ENCODE measurements at places on chromosomes 7 and 10. TPM values are rescaled to one million over a fixed set of nuclear protein-coding genes. Genes with fewer than 3 reads are reported as not detected.

GRCh38 chr7:139918480-139918879, 89.4 kb downstream of the TBXAS1 start:
- H3K27me3 ChIP-seq = no peaks in the 10 kb centered on the region
- no peak for DNase-seq
- no peak overlapping the region for H3K4me3 ChIP-seq
- no peak overlapping the region for H3K27ac ChIP-seq

- no peaks in the 10 kb centered on the region for H3K36me3 ChIP-seq
- DNase-seq = no peak
- H3K4me3 ChIP-seq = peak overlapping the region; percentile 58
- no peaks in the 10 kb centered on the region for H3K27me3 ChIP-seq
- H3K4me1 ChIP-seq = no peaks in the 10 kb centered on the region
These were observed 448 bp upstream of the NET1 start for GRCh38 chr10:5411941-5412276.

The SPDYE2 gene
- 1.1 TPM for total RNA-seq

The GRID2IP gene
- total RNA-seq = 0.24 TPM

The TBX20 gene
- total RNA-seq = not detected

DNA sequence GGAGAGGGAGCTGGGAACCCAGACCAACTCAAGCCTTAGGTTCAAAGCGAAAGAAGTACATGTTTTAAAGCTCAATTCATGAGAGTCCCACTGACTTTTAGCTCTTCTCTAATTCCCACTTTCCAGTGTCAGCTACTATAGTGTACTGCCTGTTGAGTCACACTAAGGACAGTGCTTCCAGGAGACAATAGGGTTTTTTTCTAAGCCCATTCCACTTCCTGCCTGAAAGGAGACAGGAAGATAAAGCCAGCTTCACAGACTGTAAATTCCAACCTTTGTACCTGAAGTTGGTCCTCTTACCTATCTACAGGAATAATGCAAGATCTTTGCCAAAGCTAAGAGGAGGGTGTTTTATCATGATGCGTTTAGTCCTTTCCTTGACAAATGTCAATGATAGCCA, 4.4 kb downstream of the MSRB2 start:
- H3K36me3 ChIP-seq = no peaks in the 10 kb centered on the region
- no peak for DNase-seq
- peaks cover 13% of the 10 kb centered on the region for H3K4me1 ChIP-seq
- H3K4me3 ChIP-seq = no peak overlapping the region

GRCh38 chr7:142916508-142916907, 17.0 kb downstream of the TRPV5 start:
- no peak overlapping the region for H3K27ac ChIP-seq
- no peak for DNase-seq
- no peak overlapping the region for H3K4me3 ChIP-seq
- H3K36me3 ChIP-seq = no peaks in the 10 kb centered on the region

The NFE2L3 gene
- total RNA-seq = 1.1 TPM

The UCMA gene
- not detected for total RNA-seq

- no peak overlapping the region for H3K4me3 ChIP-seq
- peaks cover 21% of the 10 kb centered on the region for H3K4me1 ChIP-seq
- H3K27ac ChIP-seq = no peak overlapping the region
- no peaks in the 10 kb centered on the region for H3K36me3 ChIP-seq
- no peaks in the 10 kb centered on the region for H3K27me3 ChIP-seq
These were observed 2.3 kb upstream of the MIOS start for GRCh38 chr7:7564323-7564780.

DNA sequence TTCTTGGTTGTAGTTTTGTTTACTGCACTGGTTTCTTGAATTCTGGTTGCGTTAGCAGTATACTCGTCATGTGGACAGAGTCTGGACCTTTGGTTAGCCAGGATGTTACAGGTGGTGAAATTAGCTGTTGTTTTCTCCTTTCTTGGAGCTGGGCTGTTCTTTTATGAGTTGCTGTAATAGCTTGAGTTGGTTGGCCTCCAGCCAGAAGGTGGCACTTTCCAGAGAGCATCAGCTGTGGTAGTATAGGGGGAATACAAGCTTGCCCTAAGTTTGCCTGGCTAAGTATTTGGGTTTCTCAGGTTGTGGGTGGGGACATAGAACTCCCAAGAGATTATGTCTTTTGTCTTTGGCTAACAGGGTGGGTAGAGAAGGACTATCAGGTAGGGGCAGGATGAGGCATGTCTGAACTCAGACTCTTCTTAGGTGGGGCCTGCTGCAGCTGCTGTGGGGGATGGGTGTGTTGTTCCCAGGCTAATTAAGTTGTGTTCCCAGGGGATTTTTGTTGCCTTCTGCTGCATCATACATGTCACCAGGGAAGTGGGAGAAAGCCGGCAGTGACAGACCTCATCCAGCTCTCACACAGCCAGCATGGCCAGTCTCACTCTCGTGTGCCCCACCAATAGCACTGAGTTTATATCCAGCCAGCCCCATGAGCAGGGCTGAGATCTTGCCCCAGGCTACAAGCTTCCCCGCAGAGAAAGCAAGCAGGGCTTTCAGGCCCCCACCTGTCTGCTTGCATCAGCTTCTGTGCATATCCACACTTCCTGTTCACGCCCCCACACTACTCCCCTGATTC, 246.7 kb upstream of the TPK1 start:
- DNase-seq = no peak
- no peak overlapping the region for H3K4me3 ChIP-seq
- H3K36me3 ChIP-seq = no peaks in the 10 kb centered on the region
- no peaks in the 10 kb centered on the region for H3K4me1 ChIP-seq
- no peaks in the 10 kb centered on the region for H3K27me3 ChIP-seq
- no peak overlapping the region for H3K27ac ChIP-seq

GRCh38 chr10:79266543-79267312, 80.5 kb upstream of the PPIF start:
- H3K27ac ChIP-seq = no peak overlapping the region
- no peaks in the 10 kb centered on the region for H3K27me3 ChIP-seq
- H3K4me3 ChIP-seq = no peak overlapping the region

DNA sequence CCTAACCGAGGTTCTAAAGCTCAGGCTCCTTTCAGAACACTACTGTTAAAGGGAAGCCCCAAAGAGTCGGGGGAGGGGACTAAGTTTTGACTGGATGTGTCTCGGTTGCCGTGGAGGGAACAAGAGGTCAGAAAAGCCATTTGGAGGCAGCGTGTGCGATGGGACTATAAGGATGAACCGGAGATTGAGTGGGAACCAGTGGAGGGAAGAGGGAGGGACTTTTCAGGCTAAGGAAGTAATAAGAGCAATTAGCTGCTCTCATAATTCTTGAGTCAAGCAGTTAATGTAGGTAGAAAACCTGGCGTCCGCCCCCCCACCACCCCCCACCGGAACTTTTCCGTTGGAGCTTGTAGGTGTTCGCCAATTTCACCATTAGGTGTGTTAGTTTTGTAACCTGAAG, 491 bp upstream of the AKAP9 start:
- no peaks in the 10 kb centered on the region for H3K36me3 ChIP-seq
- peaks cover 16% of the 10 kb centered on the region for H3K4me1 ChIP-seq
- peak overlapping the region; percentile 97 for H3K4me3 ChIP-seq
- no peaks in the 10 kb centered on the region for H3K27me3 ChIP-seq

DNA sequence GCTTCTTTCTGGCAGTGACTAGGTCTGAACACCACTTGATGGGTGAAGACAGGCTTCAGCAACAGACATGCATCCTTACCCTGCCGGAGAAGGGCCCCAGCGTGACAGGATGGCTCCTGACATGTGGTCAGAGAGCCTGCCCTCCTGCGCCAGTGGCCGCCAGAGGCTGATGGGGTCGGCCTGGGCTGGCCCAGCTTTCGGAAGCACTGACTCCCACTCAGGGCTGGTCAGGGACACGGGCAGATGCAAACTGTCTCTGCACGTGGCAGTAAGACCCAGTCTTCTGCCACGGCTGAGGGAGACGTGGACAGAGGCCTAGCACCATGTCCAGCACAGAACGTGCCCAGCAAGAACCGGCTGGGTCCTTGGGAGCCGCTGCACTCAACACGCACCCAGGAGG, 10.2 kb downstream of the TUBGCP2 start:
- no peak overlapping the region for H3K27ac ChIP-seq
- no peaks in the 10 kb centered on the region for H3K27me3 ChIP-seq
- DNase-seq = no peak
- no peaks in the 10 kb centered on the region for H3K4me1 ChIP-seq
- peaks cover 6% of the 10 kb centered on the region for H3K36me3 ChIP-seq

DNA sequence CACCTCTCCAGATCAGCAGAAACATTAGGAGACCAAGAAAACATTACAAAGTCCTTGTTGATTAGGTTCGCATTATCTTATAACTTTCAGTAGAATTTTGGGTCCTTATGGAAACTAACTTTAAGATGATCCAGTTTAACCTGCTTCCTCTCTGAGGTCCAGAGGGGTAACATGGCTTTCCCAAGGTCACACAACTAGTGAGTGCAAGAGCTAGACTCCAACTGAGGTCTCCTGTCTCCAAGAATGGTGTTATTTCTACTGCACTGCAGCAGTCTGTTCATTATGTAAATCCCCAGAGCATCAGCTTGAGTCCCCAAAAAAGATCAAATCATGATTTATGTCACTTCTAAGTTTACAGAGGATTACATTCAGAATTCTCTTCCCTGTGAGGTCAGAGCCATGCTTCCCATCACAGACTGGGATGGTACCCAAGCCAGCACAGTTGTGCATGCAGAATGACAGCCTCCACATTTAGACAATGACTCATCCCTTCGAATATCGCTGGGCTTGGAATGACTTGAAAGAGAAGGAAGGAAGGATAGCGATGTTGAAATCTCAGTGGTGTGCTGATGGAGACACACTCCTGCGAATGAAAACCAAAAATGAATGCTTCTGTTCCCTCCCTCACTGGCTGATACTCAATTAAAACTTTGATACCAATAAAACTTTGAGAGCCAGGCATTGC, 163.1 kb upstream of the PLXNA4 start:
- H3K4me1 ChIP-seq = no peaks in the 10 kb centered on the region
- H3K27me3 ChIP-seq = no peaks in the 10 kb centered on the region
- H3K36me3 ChIP-seq = no peaks in the 10 kb centered on the region
- DNase-seq = no peak

The CDNF gene
- total RNA-seq = 4.9 TPM

DNA sequence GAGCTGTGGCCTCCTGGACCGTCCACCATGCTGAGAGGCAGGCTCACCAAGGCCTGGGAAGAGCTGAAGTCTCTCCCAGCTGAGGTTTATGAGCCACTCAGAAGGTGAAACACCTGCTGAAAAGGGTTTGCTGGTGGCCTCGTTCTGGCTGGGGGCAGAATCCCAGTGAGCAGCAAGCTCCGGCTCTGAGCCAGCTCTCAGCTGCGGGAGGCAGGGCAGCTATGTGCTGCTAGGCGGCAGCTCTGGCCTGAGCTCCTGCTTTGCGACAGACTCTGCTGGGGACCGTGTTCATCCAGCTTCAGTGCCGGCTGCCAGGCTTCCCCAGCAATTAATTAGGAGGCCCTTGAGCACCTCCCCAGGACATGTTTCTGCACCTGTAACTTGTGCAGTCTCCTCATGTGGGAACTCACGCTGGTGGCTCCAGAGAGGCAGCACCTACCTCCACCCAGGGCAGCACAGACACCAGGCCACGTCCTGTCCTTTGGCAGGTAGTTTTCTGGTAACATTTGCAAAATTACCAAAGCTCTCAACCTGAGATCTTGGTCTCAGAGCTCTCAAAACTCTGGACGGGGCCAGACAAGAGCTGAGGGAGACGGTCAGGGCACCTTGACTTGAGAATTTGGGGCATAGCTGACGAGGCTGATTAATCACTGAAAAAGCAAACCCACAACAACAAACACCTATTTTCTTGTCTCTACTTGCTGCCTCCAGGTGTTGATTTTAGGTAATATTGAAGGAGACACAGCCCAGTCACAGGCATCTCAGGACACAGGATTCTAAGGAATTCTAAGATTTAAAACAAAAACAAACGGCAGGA, 185.0 kb downstream of the TCERG1L start:
- no peak overlapping the region for H3K4me3 ChIP-seq
- no peaks in the 10 kb centered on the region for H3K27me3 ChIP-seq
- no peak for DNase-seq
- H3K36me3 ChIP-seq = no peaks in the 10 kb centered on the region

The CH25H gene
- not detected for total RNA-seq

The MMP21 gene
- 0.40 TPM for total RNA-seq

DNA sequence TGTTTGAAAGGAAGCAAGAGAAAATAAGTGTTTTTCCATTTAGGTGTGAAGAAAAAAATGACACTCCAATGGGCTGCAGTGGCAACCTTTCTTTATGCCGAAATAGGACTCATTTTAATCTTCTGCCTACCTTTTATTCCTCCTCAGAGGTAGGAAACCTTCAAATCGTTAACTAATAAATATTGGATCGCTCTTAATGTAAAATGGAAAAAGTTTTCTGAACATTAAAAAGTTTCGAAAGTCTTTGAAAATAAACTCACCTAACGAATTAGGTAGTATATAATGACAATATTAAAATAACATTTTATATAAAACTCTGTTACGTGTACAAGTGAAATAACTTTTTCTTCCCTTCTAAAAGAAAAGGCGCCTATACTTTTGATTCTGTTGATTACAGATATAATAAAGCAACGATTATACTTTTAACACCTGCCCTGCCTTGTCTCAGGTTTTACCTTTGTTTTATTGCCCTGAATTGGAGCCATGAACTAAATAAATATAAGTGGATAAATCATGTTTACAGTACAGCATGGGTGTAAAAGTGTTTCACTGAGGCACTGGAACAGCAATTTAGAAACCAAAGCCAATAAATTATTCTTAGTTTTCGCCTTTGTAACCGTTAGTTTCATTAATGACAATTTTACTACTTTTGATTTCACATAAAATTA, 804 bp downstream of the BCAP29 start:
- peak overlapping the region; percentile 72 for H3K27ac ChIP-seq
- no peak for DNase-seq
- no peaks in the 10 kb centered on the region for H3K36me3 ChIP-seq
- peak overlapping the region; percentile 97 for H3K4me3 ChIP-seq
- no peaks in the 10 kb centered on the region for H3K27me3 ChIP-seq

DNA sequence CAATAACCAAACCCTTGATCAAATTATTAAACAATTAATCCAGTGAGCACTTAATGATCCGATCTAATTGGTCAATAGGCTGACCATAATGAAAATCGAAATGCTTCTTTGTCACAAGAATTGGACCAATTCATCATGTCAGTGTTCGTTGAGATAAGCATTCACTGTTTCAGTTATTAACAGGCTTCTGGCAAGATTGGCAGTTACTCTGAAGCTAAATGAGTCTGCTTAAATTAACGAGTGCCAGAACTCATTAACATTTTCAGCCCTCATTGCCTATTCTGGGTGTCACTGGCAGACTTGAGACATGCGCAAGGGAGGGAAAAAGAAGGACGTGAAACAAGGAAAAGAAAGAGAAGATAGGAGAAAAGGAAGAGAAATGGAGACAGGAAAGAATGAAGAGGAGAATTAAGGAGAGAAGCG, 30.7 kb upstream of the SLC26A3 start:
- H3K27ac ChIP-seq = no peak overlapping the region
- H3K4me1 ChIP-seq = no peaks in the 10 kb centered on the region
- DNase-seq = no peak
- no peaks in the 10 kb centered on the region for H3K36me3 ChIP-seq
- H3K27me3 ChIP-seq = no peaks in the 10 kb centered on the region

The SLC16A9 gene
- 1.5 TPM for total RNA-seq
